HL-60 (cell line): ENCODE measurements at places on chromosomes 3 and 15.

DNA sequence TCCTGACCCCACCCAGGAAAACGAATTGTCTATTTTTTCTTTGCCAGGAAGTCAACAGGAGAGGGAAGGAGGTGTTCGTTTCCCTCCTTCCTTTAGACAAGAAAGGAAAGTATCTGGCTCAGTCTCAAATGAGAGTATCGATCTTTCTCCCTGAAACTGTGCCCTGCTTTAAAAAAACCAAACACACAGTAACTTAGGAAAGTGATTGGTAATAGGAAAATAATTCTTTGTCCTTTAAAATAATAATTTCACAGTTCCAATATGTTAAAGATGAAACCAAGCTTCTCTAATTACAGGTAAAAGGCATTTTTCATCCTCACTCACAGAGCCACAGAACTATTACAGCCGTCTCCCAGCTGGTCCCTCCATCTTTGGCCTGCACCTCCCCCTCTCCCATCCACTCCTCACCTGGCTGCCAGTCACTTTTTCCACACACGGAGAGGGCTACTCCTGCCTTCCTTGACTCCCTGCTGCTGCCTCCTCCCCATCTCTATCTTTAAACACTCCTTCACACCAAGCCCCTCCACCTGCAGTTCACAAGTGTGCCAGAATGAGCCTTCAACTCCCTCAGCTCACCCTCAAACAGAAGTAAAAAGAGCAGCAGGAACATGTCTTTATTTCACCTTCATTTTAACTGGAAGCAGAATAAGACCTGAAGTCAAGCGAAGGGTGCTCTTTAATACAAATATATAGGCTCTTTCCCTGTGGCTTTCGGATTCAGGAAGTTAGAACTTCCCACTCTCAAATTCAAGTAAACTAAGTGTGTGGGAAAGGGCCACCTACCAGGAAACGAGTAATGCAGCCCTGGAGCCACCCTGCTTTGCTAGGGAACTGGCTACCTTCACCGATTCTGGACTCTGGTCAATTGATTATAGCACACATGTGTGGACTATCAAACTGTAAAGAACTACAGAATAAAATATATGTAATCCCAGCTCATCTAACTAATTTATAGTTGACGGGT lies 116.4 kb downstream of the SENP2 start:
- no peak for DNase-seq

DNA sequence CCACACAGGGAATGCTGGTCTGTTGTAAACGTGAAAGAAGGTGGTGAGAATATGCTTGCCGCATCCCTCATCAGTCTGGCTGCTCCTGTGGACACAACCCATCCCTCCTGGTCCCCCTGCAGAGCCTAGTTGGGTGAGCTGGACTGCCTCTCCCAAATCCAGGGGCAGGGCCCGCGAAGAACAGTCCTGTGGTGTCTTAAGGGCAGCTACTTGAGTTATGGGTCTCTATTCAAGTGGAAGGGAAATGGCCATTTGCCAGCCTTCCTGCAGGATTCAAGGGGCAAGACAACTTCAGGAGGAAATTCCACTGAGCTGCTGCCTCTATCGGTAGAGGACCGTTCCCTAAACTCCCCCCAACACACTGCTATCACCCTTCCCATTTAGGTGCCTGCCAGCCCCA lies 98.9 kb downstream of the IQSEC1 start:
- no peak for DNase-seq

DNA sequence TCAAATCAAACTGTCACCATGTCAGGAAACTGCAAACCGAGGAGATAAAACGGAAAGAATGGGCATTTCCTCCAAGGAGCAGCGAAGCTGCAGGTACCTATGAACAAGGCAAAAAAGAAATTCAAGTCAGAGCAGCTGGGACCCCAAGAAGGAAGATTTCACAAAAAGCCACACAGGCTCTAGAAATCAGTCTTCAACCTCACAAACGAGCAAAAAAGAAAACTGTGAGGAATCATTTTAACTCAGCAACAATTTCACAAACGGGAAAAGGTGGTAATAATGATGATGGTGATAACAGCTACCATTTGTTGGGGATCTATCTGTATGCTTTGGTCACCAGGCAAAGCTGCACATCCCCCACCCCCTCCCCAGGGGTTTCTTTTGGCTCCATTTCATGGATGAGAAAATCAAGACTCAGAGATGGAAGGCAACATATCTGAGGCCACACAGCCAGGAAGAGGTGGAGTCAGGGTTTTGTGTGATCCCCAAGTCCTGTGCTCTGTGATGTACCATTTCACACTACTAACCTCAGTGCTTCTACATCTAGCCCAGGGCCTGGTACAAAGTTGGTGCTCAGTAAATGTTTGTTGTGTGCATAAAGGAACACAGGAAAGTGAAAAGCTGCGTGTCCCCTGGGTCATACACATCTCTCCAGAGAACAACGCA lies 109.9 kb downstream of the IQSEC1 start:
- DNase-seq = no peak

DNA sequence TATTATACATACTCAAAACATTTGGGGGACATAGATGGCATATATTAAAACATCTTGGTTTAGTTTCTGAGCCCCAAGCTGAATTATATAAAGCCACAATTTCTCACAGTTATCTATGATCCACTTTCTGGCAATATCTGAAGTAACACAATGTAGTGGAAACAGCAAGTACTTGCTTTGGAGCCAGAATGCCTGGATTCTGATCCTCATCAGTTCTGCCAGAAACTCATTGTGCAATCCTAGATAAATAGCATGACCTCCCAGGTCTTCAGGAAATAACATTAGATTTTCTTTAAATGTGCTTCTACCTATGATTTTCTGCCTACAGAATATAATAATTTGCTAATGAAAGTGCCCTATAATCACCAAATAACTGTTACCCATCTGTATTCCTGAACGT lies 544.9 kb downstream of the NAALADL2 start:
- DNase-seq = no peak

- no peak for DNase-seq
These were observed 25.0 kb downstream of the SLC12A8 start for GRCh38 chr3:125187599-125187910.

DNA sequence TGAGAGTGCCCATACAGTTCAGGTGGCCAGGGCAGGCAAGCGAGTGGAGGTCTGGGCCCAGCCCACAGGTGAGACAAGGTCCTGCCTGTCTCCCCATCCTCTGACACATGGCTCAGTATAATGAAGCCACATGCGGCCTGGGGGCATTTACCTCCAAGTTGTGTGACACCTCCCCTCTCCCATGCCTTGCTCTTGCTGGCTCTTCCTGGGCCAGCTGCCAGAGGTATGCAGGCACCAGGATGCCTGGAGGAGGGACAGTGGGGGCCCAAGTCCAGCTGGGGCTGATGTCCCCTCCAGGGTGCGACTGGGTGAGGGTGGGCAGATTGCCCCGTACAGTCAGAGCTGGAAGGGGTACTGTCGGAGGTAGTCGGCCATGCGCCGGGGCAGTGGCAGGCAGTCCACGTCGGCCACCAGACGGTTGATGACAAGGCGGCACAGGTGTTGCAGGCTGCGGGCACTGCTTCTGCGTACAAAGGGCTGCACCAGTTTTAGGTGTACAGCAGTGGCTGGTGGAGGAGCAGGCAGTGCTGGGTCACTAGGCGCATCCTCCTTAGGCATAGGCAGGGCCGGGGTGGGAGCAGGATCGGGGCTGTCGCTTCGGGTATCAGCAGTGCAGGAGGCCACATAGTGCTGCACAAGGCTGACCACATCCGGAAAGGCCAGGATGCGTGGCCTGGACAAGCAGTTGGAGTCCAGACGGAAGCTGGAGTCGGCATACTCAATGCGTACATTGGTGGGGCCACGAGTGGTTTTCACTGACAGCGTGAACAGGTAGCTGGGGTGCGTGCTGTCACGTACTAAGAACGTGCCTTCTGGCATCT lies 4.1 kb downstream of the CISH start:
- no peak for DNase-seq

- no peak for DNase-seq
These were observed 313.3 kb downstream of the SATB1 start for GRCh38 chr3:18111796-18112232.
